EL (cell line): ENCODE measurements at places on chromosomes 3 and 15.

DNA sequence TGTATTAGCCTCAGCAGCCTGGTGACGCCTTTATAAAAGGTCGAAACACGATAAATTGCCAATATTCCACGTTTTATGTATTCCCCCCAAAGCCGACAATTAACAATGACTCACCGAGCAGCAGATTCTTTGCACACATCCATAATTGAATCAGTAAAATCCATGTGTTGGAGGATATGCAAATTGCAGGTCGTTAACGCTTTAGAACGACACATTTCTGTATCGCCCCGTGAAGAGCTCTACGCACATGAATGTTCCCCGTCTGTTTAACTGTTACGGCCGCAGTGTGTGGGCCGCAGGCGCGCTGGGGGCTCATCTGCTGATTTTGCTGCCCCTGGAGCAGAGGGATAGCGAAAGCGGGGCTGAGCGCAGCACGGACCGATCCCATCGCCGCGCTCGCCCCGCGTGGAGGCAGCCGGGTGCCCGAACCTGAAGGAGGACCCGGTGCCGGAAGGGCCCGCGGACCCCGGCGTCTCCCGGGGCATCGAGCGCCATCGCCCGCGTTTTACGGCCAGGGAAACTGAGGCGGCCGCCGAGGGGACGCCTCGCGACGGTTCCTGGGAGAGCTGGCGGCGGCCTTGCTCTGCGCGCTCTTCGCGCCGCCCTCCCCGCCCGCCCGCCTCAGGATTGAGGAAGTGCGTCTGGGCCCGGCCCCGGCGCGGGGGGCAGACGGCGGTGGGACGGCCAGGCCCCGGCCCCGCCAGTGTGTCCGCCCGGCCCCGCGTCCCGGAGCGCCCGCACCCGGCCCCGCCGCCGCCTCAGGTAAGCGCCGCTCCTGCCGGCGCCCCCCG, at the start of gene LRRK1:
LRRK1 (plus strand) TSS at position 668 of the 791 bp plus-strand sequence. CDS start 5,276 bp downstream, outside the sequence.
- peak; percentile 62 for DNase-seq

GRCh38 chr3:146834917-146835316, 229.8 kb upstream of the PLSCR5 start:
- no peak for DNase-seq

- no peak for DNase-seq
Observed at GRCh38 chr15:97717806-97718205, 242.7 kb upstream of the ARRDC4 start.

- peak; percentile 31 for DNase-seq
Observed at GRCh38 chr15:79620112-79620857, 188.1 kb downstream of the MINAR1 start.

- DNase-seq, result peak; percentile 91
Observed at GRCh38 chr3:128278761-128279600, 125.7 kb downstream of the EEFSEC start.
